Left hindlimb (tissue), 1 donor: ENCODE measurements at places on chromosomes 5 and 9.

DNA sequence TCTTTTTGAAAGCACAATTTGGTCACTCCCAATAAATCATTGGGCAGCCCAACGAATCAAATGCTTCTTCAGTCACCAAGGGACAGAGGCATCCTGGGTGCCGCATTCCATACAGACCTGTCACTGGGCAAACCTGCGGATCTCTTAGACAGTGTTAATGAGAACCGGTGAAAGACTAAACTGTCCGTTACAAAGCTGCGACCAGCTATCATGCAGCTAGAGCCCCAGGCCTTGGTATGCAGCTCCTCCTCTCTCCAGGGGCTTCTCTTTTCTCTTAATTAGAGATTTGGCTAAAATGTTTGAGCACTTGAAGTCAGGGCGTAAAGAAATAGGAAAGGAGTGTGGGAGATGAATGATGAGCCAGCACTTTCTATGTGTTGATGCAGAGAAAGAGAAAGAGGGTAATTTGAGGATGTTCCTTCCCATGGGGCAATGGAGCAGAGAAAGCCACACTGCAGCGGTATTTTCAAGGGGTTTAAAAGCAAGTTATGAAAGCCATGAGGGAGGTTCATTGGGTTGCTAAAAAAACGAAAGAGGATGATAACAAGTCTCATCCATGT lies 175.3 kb downstream of the RFK start:
- no peak for DNase-seq

DNA sequence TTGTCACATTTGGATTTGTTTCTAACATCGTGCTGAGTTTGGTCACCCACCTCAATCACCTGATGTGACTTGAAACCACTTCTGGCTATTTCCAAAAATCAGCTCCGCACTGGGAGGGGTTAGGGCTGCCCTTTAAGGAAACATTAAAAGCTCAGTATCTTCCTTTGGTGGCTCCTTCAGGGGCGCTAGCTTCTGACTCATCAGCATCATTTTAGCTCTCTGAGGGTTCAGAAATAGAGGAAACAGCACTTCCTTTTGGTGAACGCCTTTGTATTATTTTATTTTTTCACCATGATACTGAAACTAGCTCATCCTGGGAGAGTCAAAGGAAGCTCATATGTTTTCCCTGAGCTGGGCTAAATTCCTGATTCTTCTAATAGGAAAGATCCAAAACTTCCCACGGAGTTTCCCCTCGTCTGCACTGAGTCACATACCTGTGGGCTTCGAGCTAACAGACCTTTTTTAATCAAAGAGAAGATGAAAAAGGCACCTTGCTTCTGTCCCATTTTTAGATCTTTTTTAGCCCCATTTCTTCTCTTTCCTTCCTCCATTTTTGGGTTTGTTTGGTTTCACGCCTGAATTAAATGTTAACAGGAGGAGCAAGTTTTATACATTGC lies 48.2 kb downstream of the ROPN1L start:
- no peak for DNase-seq

GRCh38 chr9:98736226-98736625 lies 27.5 kb upstream of the GABBR2 start:
- no peak for DNase-seq

DNA sequence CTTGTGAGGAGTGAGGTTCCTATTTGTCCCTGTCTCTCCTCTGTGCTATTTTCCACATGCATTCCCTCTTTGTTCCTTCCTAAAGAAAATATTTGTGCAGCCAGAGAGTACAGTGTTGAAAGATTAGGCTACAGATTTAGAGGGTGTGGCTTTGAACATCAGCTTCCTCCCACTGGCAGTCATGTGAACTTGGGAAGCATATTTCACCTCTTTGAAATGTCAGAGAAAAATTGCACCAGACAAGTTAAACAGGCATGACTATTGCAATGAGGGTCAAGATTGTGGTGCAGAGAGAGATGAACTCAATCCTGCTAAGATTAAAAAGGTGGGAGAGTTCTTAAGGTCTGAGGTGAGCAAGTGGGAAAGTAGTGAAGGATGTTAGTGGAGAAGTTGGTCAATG lies 641.0 kb downstream of the DNAH5 start:
- DNase-seq, result no peak

- no peak for DNase-seq
Observed at GRCh38 chr9:3049636-3050035, 205.7 kb upstream of the PUM3 start.

DNA sequence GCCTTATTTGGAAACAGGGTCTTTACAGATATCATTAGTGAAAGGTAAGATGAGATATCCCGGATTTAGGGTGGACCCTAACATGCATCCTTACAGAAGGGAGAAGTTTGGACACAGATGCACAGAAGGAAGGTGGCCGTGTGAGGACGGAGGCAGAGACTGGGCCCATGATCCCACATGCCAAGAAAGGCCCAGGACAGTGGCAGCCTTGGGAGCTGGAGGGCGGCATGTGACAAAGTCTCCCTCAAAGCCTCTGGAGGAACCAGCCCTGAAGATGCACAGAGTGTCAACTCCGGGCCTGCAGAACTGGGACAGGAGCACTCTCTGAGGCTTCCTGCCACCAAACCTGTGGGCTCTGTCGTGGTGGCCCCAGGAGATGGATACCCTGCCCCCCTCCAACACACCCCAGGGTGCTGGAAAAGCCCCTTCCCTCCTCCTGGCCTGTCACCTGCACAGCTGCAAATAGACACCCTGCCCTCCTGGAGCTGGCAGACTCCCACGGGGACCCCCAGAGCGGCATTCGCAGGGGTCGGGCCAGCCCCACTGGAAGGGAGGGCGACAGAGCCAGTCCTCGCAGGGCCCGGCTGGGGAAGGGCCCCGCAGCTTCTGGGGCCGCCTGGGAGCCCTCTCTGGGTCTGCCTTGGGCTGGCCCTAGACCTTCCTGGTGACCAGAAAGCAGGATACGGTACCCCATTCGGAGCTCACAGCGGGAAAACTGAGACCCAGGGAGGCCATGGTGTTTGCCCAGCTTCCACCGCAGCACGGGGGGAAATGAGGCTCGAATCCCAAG lies 7.9 kb downstream of the NACC2 start:
- DNase-seq, result no peak

DNA sequence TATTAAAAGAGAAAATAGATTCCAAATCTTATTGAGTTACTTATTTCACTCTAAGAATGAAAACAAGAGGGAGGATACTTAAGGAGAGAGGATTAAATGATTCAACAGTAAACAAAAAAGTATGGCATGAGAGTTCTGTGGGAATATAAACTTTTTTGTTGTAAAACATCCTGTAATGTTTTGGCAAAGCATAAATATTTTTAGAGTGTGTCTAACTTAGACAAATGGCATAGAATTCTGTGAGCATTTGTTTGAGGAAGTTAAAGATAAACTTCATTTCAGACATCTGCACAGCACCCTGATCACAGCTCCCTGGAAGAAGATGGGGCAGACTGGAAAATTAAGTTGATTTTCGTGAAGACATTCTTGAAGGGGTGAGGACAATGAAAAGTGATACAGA lies 246.8 kb upstream of the HAPLN1 start:
- no peak for DNase-seq

- no peak for DNase-seq
Observed at GRCh38 chr5:176895831-176896230, 3.3 kb downstream of the HK3 start.

- DNase-seq, result no peak
Observed at GRCh38 chr5:71998746-71999145, 108.5 kb upstream of the MAP1B start.

DNA sequence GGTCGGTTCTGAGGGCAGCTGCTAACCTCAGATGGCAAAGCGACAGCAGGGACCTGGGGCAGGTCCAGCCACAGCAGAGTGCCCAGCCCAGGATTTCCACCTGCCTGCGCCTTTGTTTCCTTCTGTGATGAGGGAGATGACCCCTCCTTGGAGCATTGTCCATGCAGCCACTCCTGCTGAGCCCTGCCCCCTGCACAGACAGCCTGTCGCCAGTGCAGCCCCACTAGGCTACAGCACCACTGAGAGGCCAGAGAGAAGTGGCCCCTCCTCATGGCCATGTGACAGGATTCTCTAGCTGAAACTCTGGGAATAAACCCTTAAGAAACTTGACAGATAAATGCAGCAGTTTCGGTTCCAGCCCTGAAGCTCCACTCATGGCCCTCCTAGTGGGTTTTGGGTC lies 10.5 kb upstream of the MRNIP start:
- DNase-seq, result peak; percentile 18

DNA sequence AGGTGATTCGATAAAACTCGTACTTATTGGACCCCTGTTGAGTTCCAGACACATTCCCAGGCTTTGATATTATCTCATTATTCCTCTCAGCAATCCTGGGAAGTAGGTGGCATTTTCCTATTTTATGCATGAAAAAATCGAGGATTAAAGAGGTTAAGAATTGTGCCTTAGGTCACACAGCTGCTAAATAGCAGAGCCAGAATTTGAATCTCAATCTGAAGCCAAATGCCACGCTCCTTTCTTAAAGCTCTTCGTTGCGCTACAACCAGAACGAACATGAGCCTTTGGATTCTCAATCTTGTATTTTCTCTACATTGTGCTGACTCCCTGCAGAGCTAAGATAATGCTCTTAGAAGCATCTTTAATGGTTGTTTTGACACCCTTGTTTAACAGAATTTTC lies 527.8 kb upstream of the TLE4 start:
- DNase-seq, result no peak

DNA sequence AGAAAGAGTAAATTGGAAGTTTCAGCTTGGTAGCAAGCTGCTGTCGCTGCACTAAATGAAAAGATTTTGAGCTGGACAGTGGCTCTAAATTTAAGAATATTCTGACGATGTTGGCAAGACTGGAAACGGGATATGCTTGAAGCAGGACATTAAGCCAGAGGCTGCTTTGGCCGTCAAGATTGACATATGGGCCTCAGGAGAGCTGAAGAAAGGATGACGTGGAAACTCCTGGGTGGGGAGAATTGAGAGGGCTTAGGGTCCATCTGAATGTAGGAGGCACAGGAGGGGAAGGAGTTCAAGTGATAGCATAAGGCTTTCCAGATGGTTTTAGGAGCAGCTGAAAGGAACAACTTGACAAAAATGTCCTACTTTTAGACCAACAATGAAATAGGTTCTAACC lies 108.9 kb downstream of the PAPPA start:
- no peak for DNase-seq

DNA sequence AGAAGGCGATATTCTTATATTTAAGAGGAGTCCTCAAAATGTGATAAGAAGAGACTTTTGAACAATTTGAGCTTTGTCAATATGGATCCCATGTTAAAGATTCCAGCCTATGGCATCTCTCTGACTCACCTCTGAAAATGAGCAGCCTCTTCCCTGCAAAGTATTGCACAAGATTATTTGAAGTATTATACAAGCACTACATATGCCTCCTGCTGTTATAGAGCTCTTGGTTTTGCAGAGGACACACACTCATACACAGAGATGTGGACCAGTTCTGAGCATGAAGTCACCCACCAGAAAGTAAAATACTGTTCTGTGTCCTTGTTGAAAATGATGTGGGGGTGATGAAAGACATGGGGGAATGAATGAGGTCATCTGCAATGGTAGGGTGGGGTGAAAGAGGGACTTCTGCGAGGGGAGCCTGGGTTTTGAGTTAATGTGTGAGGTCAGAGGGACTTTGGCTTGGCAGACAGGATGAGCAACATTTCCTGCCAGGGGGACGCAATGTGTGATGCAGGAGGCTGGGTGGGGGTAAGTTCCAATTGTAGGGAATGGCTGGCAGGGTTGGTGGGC lies 25.8 kb downstream of the FBXL7 start:
- no peak for DNase-seq

DNA sequence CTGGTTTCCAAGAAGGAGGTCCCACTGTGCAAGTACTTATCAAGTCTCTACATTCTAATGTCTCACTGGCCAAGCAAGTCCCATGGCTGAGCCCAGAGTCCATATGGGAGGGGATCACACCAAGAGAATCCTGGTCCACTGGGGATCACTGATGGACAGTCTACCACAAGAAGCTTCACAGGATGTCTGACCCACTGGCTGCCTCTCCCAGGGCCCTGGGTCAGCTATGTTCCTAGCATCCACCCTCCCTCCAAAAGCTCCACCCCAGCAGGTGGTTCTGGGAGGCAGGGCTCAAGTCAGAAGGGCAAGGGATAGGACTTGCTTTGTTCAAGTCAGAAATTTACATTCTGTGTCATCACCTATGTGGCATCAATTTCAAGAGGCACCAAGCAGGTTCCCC lies 508.5 kb downstream of the BNC2 start:
- no peak for DNase-seq

DNA sequence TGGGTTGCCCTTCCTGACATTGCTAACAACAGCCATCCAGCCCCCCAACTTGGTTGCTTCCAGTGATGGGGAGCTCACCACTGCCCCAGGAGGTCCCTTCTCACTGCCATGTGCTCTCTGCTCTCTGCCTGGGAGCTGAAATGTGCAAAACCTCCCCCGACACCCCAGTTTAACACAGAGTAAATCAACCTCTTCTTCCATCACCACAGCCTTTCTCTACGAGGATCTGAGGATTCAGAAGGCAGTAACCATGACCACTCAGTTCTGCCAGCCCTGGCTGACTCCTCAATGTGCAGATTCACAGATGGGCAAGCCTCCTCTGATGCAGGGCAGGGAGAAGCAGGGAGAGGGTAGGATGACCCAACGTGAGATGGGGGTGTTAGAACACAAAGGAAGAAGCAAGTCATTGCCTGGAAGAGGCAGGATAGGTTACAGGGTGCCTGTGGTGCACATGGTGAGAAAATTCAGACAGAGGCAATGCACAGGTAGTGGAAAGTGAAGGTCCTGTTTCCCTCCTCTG lies 185.0 kb downstream of the DAB2IP start:
- DNase-seq, result no peak

DNA sequence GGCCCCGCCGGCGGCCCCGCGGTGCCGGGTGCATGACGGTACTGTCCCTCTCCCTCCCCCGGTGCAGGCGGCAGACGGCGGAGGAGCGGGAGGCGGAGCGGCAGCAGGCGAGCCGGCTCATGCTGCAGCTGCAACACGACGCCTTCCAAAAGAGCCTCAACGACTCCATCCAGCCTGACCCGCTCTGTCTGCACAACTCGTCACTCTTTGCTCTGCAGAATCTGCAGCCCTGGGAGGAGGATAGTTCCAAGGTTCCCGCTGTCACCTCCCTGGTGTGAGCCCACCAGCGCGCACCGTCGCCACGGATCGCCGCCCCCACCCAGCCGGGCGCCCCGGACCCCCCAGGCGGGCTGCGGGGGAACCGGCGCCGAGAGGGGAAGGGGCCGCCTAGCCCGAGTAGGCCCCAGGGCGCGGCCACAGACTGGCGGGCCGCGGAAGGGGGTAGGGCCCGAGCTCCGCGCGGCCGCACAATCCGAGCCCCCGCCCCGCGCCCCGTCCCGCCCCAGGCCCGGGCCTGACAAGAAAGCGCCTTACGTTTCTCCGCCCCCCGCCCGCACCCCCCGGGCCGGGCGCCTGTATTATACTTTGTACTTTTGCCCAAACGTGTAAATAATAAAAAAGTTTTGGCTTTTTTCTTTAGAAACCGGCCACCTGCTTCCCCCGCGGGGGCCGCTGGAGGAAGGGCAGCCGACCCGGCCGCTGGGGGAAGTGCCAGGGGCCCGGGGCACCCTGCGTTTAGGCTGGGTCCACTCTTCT lies 2.5 kb downstream of the TLX3 start:
- DNase-seq, result peak; percentile 57

GRCh38 chr5:73928476-73929070 lies 302.6 kb downstream of the ARHGEF28 start:
- no peak for DNase-seq

GRCh38 chr5:6989230-6989629 lies 276.0 kb downstream of the TENT4A start:
- no peak for DNase-seq
